RCC 7860 (cell line): ENCODE measurements at places on chromosomes 5 and 9.

GRCh38 chr9:99465231-99465907, 243.3 kb downstream of the SEC61B start:
- DNase-seq, result no peak

DNA sequence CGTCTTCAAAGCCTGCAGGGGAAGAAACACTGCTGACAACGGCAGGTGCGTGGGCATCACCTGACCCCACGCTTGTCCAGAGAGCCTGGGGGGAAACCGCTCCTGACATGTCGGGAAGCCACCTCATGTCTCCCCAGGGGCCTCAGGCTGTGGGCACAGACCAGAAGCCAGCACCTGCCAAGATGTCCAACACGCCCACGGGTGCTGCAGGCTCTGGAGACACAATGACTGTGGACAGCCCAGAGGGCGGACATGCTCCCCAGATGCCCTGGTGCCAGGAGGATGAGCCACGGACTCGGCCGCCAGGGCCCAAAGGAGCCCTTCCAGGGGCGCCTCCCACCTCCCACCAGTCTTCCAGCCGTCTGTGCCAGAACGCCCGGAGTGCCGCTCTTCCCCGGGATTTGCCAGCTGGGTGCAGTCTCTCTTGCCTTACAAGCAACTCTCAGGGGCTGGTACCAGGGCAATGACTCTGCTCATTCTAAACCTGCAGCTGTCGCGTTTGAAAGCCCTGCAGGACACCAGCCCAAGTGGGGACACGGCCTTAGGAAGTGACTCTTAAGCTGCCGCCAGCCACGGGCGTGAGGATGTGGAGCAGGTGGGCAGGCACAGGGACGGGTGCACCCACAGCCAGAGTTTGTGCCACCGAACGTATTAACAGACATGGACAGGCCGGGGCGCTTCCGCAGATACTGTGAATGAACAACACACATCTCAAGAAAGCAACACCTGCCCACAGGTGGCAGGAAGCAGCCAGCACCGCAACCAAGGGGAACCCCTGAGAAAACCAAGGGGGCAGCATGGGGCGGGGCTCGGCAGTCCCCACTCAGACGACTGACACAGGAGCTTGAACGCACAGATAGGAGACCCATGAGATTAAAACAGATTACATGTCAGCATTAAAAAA, 6.8 kb upstream of the LHX3 start:
- DNase-seq, result no peak

- DNase-seq, result no peak
Measured at GRCh38 chr5:17329571-17329970, 112.1 kb downstream of the BASP1 start.

- DNase-seq, result no peak
Measured at GRCh38 chr5:83991566-83992224, 271.0 kb upstream of the HAPLN1 start.

DNA sequence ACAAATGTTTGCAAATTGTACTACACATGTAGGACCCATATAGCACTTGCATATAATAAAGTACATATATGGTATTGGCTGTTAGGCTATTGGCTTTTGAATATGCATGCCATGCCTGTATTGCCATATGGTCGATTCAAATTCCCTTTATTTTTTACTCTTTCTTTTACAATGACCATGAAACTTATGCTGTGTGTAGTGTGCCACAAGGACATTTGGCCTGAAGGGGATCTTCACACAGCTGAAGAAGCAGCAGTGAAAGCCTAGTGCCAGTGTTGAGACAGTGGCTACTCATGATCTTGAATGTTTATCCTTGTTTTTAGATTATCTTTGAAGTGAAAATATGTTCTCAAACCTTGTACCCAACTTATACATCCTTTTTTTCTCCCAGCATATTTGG, 20.5 kb downstream of the TGFBR1 start:
- DNase-seq, result no peak

DNA sequence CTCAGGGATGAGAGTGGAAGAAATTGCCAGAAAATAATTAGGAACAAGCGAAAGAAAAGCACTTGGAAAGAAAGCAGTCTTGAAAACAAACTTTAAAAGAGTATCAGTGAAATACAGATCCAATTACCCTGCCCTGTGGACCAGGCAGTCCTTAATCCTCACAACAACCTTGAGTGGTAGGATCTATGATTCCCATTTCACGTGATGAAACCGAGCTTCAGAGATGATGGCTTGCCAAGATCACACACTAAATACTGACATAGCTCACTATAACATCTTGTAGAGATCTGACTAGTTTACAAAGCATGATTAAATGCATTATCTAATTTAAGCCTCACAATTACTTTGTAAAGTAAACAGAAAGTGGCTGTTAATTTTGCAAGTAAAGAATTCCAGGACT, 55.5 kb upstream of the ABCA1 start:
- DNase-seq, result no peak

DNA sequence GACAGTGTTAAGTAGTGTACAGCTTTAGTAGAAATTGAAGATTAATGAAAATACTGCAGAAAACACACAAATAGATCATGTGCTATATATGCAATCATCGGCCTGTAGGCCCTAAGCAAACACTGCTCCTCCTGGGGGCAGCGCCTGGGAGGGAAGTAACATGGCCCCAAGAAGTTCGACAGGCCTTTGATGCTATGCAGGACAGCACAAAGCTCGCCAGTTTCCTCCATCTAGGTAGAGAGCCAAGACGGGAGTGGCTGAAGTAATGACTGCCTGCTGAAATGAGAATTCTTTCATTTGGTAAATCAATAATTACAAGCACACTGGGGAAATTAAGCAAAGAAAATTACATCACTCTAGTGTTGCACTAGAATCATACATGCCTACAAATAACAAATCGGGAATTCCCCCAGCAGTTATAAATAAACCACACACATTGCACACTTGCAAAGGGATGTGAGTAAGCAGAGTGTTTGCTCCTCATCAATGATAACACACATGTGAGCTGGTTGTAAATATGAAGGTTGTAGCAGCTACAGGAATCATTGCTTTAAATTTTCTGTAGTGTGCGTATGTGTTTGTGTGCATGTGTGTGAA, 219.9 kb upstream of the NFIL3 start:
- DNase-seq, result no peak

- DNase-seq, result no peak
Measured at GRCh38 chr5:1330847-1331831, 13.8 kb downstream of the CLPTM1L start.

GRCh38 chr9:127424676-127424999, 456 bp downstream of the ZNF79 start:
- DNase-seq, result no peak

- no peak for DNase-seq
Measured at GRCh38 chr5:149646564-149646963, 65.3 kb downstream of the ARHGEF37 start.

- no peak for DNase-seq
Measured at GRCh38 chr5:172078726-172079345, 72.4 kb upstream of the FBXW11 start.

GRCh38 chr5:80207832-80208231, 48.0 kb downstream of the SERINC5 start:
- DNase-seq, result no peak

DNA sequence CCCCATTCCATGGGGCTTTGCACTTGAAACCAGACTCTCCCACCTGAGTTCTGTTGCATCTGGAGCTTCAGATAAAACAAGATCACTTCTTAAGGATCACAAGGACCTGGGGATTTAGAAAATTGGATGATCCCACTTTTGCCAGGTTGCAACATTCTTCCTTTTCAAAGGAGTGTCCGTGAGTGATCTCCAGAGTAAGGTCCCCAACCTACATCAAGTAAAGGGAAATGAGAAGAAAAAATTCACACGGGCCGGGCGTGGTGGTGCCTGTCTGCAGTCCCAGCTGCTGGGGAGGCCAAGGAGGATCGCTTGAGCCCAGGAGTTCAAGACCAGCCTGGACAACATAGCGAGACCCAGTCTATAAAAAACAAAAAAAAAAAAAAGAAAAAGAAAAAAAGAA, 41.2 kb upstream of the COL5A1 start:
- no peak for DNase-seq

DNA sequence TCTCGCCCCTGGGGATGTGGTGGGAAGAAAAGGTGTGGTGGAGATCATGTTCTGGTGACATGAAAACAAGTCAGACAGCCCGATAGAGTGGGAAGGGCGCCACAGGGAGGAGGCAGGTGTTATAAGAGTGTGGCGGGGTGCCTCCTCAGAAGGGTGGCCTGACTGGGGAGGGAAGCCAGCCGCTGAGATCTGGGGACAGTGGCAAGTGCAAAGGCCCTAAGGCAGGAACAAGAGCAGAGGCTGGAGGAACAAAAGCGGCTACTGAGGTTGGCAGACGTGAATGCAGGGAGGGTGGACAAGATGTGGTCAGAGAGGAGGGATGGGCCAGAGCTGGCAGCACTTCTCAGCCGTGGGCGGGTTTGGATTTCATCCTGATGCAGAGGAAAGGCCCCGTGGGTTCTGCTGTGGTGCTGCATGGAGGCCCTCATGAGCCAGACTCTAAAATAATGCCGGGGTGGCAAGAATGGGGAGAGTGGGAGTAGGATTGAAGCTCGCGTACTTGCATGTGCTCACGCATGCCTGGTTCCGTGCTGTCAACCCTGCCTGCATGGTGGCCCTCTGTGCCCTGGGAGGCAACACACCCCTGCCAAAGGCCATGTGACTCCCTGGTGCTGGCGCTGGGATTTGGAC, 89.2 kb downstream of the MVB12B start:
- DNase-seq, result no peak

- no peak for DNase-seq
Measured at GRCh38 chr5:180454752-180455151, 39.4 kb upstream of the CNOT6 start.

GRCh38 chr5:152404494-152404893, 585 bp downstream of the NMUR2 start:
- DNase-seq, result no peak

DNA sequence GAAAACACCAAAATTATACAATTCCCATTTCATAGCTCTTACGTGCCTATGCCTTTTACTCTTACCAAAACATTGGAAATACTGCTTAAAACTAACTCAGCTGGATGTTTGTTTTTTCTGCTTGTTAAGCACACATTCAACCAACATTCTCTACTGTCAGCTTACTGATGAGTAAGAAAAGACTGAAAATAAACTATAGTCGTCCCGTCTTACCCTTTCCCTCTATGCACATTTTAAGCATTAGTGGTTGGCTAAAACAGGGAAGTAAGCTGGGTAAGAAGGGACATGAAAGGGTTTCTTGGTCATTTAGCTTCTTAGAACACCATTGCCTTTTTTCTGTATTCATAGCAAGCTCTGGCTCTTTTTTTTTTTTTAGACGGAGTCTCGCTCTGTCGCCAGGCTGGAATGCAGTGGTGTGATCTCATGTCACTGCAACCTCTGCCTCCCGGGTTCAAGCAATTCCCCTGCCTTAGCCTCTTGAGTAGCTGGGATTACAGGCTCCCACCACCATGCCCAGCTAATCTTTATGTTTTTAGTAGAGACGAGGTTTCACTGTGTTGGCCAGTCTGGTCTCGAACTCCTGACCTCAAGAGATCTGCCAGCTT, 232.1 kb upstream of the PCSK5 start:
- DNase-seq, result no peak

DNA sequence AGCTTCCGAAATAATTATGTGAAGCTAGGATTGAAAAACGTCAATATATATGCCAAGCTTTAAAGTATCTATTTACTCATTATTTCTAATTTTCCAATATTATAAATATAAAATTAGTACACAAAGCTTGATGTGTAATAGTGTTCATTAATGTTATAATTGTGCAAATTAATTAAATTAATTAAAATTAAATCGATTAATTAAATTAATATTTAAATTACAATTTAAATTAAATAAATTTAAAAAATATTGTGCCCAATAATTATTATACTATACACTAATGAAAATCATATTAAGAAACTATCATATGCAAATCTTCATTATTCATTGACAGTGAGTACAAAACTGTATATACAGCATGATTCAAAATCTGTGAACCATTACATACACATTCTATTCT, 409.8 kb downstream of the FAM170A start:
- DNase-seq, result no peak

- DNase-seq, result no peak
Measured at GRCh38 chr9:120465685-120466407, 114.1 kb downstream of the CDK5RAP2 start.

DNA sequence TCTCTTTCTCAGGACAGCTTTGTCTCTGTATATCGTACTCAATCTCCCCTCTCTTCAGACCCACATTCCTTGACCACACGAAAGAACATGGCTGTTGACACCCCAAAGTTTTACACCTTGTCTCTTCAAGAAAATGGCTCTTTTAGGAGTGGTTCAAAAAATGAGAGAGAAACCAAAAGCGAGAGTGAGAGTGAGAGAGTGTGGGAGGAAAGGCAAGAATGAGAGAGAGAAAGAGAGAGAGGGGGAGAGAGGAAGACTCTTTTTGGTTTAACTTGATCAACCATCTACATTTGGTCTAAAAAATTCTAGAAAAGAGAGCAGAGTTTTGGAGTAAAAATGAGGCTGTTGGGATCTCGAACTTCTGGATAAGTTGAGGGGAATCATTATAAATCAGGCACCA, 581.8 kb upstream of the WWC1 start:
- DNase-seq, result no peak

- DNase-seq, result no peak
Measured at GRCh38 chr5:146751781-146752401, 126.7 kb downstream of the PPP2R2B start.

- no peak for DNase-seq
Measured at GRCh38 chr5:133256276-133256675, 204.5 kb downstream of the HSPA4 start.

DNA sequence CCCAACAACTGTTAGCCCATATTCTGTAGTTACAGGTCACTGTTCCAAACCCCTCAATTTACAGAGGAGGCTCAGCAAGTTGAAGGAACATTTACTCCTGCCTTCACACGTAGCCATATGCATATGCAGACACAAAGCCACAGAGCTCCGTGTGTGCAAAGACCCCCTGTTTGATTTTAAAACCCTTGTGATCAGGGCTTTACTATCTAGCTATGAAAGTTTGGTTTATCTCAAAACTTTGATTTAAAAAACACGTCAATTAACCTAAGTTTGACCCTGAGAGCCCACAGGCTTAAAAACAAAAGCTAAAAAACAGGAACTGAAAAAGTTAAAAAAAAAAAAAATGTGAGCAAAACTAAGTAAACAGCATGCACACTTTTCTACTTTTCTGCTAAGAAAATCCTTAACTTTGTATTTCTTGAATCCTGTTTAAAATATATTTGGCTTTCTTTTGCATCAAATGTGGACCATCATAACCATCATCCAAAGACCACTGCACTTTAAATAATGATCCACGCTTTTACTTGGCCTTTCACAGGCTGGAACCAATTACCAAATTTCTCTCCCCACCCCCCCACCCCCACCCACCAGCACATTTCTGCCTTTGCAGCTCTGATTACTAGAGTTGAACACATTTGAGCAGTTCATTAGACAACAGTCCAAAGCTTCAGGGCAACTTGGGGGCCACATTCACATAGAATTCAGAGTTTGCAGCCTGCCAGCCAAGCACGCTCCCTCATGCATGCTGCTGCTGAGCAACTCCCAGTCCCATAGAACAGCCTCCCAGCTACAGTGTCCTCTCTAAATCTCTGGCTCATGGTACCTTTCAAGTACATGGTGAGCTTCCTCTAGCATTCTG, 128.8 kb upstream of the MAP3K1 start:
- DNase-seq, result no peak
